ENCODE measurements at places on chromosomes 5 and 9.

- no peak for DNase-seq
These were observed 392.7 kb downstream of the CDH9 start for GRCh38 chr5:26645659-26646058.

DNA sequence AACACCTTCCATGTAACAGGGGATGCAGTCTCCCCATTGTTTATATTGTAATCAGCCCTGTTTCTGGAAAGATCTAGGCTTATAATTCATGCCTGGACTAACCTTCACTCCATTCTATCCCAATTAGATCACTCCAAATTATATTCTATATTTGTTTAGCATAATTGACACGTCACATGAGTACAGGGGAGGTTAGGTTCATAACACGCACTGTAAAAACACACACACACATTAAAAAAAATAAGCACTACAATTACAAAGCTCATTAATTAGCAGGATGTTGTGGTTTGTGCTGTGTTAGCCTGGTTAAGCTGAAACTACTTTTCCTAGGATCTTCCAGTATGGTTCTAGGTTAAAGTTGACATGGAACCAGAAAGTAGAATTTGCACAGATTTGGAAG, 126.0 kb downstream of the MLLT3 start:
- no peak for DNase-seq

- no peak for DNase-seq
These were observed 2.2 kb downstream of the ABHD17B start for GRCh38 chr9:71908825-71909224.

- no peak for DNase-seq
These were observed 75.9 kb upstream of the DAB2 start for GRCh38 chr5:39500551-39501175.

GRCh38 chr9:36942891-36943290, 91.2 kb downstream of the PAX5 start:
- no peak for DNase-seq

DNA sequence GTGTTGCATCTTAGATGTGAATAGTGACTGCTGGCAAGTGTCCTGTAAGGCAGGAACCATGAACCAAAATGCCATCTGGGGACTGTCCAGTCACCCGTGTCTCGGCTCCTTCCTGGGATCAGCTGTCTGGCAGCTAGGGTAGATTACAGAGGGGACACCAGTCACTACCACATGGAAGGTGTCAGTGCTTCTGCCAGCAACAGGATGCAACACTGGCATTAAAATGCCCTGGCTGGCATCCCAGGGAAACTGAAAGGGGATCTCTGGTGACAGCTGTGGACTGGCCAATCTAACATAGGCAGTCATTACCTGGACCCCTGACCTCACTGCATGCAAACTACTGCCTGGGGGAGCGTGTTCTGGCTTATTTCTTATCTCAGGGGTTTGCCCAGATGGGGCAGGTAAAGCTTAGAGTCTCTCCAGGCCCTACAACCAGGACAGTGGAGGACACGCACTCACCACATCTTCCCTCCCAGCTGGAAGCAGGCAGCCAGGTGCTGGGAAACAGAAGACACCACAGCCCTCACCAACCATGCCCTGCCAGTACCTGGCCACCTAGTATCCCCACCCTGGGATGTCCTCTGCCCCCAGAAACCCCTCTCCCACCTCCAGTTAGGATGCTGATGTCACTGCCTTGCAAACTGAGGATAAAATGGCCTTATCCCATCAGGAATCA, 83.8 kb downstream of the SEMA4D start:
- no peak for DNase-seq

GRCh38 chr9:104775574-104775936, 11.6 kb downstream of the NIPSNAP3B start:
- DNase-seq, result no peak

DNA sequence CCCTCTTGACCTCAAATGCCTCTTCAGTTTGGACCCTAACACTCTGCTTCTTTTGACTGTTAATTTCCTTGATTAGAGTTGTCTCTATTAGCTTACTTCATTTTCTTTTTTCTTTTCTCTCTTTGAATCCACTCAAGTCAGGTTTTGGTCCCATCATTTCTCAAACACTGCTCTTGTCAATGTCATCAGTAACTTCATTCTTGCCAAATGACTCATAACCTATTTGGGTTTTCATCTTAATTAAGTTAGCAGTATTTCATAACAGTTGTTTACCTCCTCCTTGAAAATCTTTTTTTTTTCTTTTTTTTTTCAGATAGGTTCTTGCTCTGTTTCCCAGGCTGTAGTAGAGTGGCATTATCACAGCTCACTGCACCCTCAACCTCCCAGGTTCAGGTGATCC, 119.6 kb downstream of the PARP8 start:
- DNase-seq, result no peak

GRCh38 chr5:148827723-148828122, 1.3 kb downstream of the ADRB2 start:
- DNase-seq, result no peak

DNA sequence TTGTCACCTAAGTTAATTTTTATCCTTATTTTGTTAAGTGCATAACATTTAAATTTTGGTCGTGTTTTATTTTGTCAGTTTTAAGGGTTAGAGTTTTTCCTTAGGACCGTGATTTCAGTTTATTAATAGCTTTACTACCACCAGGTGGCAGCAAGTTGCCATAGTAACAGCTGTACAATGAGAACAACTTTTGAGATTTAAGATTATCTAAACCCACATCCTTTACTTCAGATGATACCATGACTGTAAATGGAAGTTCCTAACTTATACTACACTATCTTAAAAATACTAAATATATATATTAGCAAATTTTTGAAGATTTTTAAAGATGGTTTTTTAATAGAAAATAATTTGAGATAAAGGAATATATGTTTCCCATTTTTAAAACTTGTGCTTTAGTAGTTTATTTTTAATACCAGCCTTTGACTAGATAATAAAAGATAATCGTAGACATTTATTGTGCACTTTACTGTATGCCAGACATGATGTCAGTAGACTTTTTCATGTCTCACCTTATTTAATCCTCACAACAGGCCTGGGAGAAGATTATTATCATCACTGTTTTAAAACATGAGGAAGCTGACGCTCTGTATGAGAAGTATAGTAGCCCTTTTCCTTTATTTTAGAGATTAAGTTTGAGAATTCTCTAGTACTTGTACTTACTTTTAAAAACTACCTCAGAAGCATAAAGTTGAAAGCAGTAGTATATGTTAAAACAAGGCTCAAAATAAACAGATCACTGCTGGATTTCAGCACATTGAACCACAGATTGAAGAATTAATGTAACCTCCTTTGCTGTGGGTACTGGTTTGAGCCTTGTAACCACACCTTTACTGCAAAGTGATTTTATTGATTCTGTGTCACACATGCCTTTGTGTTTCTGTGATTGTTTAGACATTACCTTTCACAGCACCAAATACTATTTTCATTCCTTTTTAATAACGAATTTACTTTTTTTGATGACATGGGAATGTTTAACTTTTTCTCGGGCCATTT, 27.5 kb downstream of the SREK1 start:
- peak; percentile 16 for DNase-seq

DNA sequence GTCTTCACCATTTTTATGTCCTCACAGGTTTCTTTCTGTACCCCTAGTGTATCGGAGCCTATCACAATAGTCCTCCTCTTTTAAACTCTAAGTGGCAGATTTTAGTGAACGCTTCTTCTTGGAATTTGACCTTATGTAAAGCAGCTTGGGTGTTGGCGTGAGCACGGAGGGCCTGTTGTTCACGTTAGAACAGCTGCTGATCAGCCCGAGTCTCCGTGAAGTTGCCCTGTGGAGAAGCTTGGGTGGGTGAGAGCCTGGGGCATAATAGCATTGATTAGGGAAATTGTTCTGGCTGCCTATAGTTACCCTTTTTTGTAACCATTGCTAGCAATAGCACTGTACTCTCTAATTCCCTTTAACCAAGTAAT, 167.0 kb upstream of the OTULINL start:
- DNase-seq, result no peak

DNA sequence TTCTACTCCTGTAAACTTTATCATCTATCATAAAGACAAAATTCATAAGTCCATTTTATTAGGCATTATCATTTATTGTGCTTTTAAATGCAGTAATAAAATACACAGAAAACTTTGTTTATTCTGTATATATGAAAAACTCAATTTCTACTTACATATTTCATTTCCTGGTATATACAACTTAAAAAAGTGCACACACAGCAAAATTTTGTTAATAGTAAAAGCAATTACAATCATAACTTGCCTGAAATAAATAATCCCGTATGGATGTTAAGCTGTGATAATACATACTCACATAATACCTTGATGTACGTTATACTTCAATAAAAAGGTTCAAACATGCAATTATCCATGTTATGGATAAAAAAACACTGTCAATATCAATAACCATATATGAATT, 19.2 kb downstream of the ELL2 start:
- no peak for DNase-seq

DNA sequence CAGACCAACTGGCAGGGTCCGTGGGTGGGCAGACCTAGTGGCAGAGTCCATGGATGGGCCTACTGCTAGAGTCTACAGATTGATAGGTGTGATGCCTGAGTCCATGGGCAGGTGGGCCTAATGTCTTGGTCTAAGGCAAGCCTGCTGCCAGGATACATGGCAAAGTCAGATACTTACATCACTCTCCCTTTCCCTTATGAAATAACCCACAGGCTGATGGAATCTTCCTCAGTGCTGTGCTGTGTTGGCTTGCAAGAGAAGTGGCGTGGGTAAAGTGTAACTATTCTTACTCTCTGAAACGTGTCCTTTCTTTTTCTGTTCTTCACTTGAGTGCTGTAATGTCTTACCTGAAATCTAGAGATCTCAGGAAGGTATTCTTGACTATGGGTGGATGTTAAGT, 67.3 kb upstream of the ADRB2 start:
- DNase-seq, result no peak

GRCh38 chr5:117652036-117652957, 1077.7 kb upstream of the SEMA6A start:
- no peak for DNase-seq

DNA sequence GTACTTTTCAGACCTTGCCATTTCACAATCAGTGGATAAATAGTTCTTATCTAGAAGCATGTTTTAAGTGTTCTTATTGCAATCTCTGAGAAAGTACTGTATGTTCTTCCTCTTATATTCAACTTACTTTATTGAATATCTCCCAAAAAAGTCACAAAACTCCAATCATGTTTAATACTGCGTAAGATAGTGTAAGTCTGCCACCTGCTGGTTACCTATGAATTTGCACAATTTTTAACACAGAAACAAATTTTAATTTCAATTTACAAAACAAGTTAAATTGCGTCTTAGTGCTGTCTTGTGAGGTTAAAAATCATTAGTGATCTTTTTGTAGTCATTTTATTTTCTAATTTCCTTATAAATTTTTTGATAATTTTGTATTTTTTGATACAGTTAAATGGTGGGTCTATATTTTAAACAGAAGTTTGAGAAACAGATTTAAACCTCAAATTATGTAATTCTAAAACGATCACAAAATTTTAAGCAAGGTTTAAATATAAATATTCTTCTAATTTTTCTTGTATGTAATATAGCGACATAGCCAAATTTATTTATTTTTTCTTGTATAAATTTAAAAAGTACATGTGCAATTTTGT, 115.8 kb downstream of the EMB start:
- DNase-seq, result no peak

DNA sequence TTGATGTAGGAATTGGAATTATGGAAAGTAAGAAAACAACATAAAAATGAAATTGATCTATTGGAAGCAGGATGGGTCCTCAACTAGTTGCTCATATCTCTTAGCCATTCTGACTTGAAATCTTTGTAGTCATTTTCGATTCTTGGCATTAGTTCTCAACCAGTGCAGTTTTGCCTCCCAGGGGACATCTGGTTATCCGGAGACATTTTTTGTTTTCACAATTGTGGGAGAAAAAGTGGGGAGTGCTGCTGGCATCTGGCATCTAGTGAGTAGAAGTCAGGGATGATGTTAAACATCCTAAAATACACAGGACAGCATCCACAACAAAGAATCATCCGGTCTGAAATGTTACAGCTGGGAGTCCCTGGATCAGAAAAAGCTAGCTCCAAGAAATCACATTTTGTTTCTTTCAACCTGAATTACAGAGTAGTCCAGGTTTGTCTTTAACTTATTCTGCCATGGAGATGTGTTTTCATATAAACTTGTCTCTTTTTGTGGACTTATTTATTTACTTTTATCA, 74.9 kb downstream of the FBXL7 start:
- DNase-seq, result no peak

DNA sequence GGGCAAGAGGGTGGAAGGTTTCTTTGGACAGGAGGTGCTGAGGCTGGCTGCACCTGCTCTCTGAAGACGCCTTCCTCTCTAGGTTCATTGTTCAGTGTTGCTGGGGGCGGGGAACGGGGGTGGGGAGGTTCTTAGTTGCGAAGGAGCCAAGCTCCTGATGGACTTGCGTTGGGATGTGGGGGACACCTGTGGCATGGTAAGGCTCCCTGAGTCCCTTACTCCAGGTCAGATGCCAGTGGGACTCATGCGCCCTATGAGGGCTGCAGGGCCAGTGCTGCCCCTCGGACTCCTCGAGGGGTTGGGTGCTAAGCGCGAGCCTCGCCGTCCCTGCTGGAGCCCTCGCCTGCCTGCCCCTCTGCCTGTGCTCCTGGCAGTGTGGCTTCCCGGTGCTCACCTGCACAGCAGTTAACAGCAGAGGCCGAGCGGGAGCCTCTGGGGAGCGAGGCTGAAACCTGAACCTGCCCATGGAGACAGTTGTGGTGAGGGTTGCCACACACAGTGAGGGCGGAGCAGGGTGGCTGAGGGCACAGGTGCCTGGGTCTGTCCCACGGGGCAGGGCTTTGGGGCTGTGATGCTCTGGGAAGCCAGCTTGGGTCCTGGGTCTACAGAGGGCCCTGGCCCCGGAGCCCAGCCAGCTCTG, 5.5 kb downstream of the RNU6ATAC start:
- DNase-seq, result no peak

DNA sequence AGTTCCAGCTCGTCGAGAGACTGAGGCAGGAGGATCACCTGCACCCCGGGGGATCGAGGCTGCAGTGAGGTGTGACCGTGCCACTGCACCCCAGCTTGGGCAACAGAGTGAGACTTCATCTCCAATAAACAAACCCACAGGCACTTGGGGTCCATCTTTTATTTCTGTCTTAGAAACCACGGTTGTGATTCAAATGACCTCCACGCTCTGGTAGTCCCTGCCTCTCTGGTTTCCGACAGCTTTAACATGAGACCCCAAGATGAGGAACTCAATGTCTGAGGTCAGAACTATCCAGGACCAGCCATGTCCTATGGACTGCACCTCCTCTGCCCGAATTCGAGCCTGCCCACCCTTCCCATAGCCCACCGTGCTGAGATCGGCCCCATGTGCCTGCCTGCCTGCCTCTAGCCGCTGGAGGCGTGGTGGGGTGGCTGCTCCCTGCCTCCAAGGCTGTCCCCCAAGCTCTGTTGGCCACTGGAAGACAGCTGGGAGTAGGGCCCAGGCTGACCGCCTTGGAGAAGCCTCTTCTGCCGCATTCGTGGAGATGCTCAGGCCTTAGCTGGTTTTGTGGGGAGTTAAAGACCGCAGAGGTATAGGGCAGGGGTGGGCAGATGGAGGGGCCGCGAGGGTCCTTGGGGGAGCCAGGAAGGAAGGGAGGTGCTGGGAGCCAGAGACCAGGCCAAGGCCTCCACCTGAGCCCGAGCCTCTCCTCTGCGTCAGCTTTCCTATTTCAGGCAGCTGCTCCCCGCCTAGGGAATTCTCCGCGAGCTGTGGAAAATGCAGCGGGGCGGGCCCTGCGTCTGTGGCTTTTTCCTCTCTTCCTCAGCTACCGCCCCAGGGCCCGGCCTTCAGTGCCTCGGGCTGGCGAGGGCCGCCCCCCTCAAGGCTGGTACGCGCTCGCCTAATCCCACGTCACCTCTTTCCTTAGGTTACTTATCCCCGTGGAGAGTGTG, 6.9 kb upstream of the WDR5 start:
- DNase-seq, result no peak

- no peak for DNase-seq
These were observed 141.4 kb upstream of the PIK3R1 start for GRCh38 chr5:68074048-68074632.
